ENCODE measurements at places on chromosomes 4 and X.

DNA sequence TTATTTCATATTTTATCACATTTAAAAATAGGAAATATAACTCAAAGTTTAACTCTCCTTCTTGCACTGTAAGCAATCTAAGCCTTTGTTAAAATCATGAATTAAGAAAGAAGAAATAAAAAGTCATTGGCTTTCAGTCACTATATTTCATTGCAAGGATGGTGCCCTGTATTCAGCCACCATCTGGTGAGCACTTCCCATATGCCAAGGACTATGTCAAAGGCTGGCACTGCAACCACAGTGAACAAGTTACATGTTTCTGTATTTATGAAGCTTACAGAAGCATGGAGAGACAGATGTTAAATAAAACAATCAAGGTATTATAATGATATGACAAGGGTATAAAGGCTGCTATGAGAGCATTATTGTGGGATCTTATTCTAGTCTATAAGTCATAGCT lies 68.6 kb downstream of the PRKG2 start:
- DNase-seq: no peak

GRCh38 chr4:83223781-83224180 lies 60.8 kb downstream of the COQ2 start:
- no peak for DNase-seq

- DNase-seq: no peak
These were observed 6.8 kb upstream of the DCAF8L1 start for GRCh38 chrX:27987862-27988646.

DNA sequence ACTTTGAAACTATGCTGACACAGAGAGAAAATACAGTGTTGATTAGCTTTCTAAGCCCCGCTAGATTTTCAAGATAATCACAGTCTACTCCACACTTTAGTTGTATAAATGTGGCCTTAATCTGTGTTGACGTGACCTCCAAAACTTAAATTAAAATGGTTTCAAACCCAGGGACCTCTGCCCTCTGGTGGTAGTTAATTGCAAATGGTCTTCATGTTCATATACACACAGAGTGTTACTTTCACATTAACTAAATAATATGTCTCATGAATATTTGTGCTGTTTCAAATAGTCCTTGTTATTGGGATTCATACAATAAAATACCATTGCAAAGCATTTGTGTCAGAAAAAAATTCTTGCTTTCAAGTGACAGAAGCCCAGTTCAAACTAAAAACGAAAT lies 64.3 kb downstream of the TASL start:
- DNase-seq: no peak

- no peak for DNase-seq
These were observed 281.9 kb upstream of the MAD2L1 start for GRCh38 chr4:120348521-120348920.

- DNase-seq: no peak
These were observed 43.5 kb upstream of the RELL1 start for GRCh38 chr4:37729649-37730004.
